ENCODE measurements at places on chromosomes 11 and 22. TPM values are rescaled to one million over a fixed set of nuclear protein-coding genes. Genes with fewer than 3 reads are reported as not detected.

SPI1 gene
- total RNA-seq: not detected

GLYATL1 gene
- 5.0 TPM for total RNA-seq

RIN1 gene
- total RNA-seq: 21.1 TPM

PGM2L1 gene
- 10.3 TPM for total RNA-seq

OR6T1 gene
- not detected for total RNA-seq

RELT gene
- 12.1 TPM for total RNA-seq

CCDC73 gene
- not detected for total RNA-seq

CABP7 gene
- 0.22 TPM for total RNA-seq

OR8G1 gene
- total RNA-seq: not detected
